Mesenteric fat pad (tissue), 1 donor: ENCODE measurements at places on chromosomes 6 and 20.

GRCh38 chr20:56004611-56005388 is 519 bp downstream of the CBLN4 start:
- no peak for DNase-seq

DNA sequence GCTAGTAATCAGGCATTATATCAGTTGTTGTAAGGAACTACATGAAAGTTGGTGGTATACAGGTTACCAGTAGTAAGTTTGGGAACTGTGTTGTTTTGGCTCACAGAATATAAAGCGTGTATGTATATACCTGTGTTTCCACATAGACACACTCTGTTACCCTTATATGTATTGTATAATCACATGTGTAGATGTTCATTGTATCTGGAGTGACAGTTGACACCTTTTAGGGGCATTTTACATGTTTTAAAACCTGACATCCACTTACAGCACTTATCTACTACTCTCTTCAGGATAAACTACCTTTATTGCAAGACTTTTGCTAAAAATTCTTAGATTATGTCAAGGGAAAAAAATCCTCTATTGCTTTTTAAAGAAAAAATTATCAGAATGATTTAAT is 228.9 kb downstream of the LAMA2 start:
- no peak for DNase-seq

DNA sequence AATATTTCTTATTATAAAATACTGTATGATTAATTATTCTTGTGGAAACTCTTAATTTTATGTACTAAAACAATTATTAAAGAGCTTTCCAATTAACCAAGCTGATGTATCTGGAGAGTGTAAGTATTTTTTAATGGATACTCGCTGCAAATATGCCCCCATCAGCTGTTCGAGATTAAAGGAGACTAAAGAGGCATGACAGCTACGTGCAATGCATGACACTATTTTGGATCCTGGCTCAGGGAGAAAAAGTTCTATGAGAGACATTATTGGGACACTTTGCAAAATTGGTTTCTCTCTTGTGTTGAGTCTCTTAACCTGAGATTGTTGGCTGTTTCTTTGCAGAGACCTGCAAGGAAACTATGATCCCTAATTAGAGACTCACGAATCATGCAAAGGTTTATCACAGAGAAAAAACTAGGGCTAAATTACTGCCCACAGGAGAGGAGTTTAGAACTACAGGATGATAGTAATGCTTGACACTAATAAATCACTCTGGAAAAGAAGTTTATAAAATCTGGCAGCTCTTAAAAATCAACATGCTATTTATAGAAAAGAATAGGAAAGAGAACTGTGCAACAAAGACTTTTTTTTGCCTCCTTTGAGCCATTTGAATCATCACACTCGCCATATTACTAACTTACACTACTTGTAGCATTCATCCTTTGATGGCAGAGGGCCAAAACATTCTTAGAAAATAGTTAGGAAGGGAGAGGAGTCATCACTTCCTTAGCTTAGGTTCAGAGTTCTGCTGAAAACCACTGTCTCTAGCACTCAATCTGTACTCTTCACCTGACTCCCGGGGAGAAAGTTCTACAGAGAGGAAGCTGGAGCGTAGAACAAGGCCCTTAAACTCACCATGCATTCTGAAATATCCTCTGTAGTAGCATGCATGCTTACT is 25.3 kb downstream of the NRN1 start:
- no peak for DNase-seq

GRCh38 chr6:113299531-113299930 is 557.6 kb upstream of the MARCKS start:
- no peak for DNase-seq

GRCh38 chr6:293193-294174 is 1.2 kb downstream of the DUSP22 start:
- DNase-seq, result no peak
